ENCODE measurements at places on chromosomes 1 and 21.

GRCh38 chr1:66852870-66853269 is 51.8 kb upstream of the INSL5 start:
- no peak for DNase-seq

GRCh38 chr1:29698033-29698432 is 461.7 kb downstream of the PTPRU start:
- DNase-seq = no peak

DNA sequence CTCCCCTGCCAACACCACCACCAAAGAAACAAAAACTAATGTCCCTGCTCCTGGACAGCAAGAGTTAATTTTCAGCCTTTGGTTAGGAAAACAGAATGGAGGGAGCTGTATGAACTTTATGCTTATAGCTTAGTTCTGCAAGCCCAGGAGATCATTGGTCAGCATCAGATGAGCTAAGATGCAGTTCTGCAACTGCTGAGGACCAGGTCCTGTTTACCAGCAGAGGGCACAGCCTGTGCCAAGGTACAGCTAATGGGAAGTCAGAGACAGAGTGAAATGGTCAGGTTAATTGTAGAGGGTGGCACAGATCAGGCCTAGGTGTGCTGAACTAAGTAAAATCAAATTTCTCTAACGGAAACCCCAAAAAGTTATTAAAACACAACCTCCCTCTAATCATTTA is 161.3 kb downstream of the ROR1 start:
- DNase-seq = no peak

DNA sequence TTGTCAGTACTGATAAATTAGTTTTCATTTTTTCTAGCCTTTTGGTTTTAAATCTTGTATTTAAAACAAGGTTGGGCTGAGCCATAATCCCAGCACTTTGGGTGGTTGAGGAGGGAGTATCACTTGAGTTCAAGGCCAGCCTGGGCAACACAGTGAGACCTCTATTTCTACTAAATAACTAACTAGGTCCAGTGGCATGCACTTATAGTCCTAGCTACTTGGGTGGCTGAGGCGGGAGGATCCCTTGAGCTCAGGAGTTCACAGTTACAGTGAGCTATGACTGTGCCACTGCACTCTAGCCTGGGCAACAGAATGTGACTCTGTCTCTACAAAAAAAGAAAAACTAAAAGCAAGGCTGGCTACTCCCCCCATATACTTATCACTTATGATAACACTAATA is 21.5 kb upstream of the TTC39A start:
- no peak for DNase-seq

DNA sequence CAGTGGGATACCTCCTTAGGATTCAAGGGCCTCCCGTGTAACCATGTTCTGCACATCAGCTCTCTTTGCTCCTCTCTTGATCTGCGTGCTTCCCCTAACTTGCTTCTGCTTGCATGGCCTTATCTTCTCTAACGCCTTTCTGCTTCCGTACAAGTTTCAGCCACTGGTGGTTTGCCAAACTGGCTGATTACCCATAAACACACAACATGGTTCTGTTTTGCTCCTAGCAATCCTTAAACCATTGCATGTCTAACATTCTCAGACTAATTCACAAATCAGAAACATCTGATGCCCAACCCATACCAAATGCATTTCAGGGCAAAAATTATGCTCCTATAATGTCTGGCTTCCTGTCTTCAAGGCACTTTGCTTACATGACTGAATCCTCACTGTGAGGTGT is 166.4 kb downstream of the PBX1 start:
- no peak for DNase-seq

DNA sequence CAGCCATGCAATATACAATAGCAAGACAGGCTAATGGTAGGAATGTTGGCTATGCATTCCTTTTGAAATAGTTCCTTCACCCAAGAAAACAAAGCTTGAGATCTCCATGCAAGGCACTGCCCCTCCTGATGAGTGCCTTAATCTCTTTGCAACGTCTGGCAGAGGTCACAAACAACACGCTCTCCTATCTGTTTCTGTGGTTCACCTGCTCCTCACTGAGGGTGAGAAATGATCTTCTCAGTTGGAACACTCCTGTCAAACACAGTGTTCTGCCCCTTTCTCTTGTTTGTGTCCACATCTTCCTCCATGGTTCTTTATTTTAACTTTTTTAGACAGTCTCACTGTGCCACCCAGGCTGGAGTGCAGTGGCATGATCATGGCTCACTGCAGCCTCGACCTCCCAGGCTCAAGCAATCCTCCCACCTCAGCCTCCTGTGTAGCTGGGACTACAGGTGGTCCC is 21.2 kb upstream of the XPR1 start:
- no peak for DNase-seq

GRCh38 chr21:33789697-33790096 is 125.9 kb downstream of the ATP5PO start:
- no peak for DNase-seq

Data from NCI-H1092 (cell line).